ENCODE measurements at places on chromosomes 2 and 18.

DNA sequence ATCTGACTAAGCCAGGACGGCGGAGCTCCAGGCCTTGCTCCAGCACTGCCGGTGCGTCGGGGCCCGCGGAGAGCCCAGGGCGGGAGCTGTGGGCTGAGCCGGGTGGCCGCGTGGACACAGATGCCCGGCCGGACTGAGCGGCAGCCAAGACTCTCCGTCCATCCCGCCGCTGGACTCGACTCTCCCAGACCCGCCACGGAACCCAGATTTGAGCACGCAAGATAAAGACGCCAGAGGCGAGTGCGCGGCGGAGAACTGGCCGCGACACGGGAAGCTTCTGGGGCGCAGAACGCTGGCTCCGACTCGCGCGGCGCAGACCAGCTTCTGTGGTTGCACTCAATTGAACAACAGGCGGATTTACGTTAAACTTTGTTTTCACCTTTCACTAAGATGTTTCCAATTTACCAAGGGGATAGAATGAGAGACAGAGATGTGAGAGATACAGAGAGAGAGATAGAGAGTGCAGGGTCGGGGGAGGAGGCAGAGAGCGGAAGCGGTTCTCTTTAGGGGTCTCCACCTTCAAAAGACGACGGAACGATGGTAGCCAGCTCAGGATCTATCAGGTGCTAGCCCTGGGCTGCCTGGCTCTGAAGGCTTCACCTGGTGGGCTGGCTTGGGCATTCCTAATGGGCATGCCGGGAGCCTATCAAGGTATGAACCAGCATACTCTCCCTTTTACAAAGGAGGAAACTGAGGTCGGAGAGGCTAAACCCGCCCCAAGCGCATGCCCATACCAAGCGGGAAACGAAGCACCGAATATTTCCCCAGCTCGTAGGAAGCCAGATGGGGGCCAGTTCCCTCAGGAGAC, 10.4 kb upstream of the EN1 start:
- DNase-seq: no peak

DNA sequence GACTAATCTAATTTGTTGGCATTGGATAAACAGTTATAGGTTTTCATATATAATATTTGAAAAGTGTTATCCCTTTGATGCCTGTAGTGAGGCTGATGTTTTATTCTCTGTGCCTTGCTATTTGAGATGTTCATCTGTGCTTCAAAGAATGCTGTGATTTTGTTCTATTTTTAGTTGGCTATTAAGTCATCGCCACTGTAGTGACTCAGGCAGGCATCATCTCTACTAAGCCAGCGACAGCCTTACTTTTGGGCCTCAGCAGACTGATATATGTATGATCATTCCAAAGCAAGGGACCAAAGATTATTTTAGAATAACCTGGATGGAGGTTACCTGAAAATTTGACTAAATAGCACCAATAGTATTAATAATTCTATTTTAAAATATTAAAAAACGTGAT, 1674.5 kb upstream of the NXPH2 start:
- no peak for DNase-seq

- DNase-seq: no peak
Observed at GRCh38 chr2:188851311-188851710, 122.9 kb upstream of the COL3A1 start.

GRCh38 chr18:25164848-25165811, 186.8 kb downstream of the ZNF521 start:
- DNase-seq: no peak

DNA sequence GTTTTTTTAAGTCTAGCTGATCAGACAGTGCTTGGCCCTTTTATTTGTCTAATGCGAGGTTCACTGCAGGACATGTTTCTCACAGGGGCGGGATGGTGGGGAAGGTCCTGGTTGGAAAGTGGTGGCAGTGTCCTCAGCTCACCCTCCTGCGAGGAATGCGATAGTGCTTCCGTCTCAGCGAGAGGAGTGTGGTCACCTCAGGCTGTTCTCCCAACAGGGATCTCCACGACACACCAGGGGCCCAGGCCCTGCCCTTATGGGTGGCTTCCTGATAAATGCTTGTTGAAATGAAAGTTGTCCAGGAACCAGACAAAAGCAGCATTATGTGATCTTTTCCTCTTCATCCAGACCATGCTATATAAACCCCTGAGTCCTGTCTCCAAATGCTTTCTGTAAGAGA, 70.1 kb downstream of the BOLA3 start:
- no peak for DNase-seq

DNA sequence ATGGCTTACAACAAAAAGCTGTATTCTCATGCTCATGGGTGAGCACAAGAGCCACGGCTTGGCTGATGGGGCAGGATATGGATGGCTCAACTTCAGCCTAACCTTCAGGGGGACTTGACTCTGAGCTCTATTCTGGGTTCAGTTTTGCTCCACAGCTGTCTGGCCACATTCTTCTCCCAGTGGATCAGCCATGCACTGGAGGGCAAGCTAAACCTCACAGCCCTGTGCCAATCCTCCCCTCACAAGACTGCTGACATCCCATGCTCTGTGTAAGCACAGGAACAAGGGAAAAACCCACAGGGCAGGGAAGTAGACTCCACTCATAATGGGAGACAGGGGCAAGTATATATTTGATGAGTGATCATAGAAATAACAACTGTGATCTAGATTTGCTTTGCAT, 35.6 kb downstream of the COPS8 start:
- DNase-seq: no peak

- DNase-seq: no peak
Observed at GRCh38 chr2:172783165-172783898, 47.7 kb downstream of the RAPGEF4 start.

GRCh38 chr2:28423856-28424605, 31.4 kb downstream of the FOSL2 start:
- DNase-seq: no peak

- DNase-seq: no peak
Observed at GRCh38 chr18:35193316-35193715, 47.5 kb upstream of the ZNF397 start.

DNA sequence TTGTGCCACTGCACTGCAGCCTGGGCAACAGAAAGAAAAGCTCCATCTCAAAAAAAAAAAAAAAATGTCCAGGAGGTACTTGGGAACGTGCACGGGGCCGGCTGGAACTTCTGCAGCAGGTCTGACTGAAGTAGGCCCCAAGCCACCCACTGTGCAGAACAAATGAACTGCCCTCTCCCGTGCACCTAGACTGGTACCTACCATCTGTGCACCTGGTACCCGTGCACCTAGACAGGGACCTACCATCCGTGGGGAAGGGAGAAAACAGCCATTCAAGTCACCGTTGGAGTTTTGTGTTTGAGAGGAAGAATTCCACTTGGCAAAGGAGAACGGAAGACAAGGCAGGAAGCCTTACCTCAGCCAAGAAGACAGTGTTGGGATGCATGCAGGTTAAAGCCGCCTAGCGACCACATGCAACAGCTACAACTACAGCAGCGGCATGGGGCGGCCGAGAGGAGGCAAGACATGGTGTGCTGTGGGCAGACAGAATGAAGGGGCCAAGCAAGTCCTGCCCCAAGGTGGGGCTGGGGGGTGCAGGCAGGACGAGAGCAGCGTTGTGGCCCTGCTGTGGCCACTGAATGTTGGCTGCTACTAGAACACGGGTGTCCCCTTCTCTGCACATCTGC, 16.1 kb downstream of the ST3GAL5 start:
- DNase-seq: no peak

DNA sequence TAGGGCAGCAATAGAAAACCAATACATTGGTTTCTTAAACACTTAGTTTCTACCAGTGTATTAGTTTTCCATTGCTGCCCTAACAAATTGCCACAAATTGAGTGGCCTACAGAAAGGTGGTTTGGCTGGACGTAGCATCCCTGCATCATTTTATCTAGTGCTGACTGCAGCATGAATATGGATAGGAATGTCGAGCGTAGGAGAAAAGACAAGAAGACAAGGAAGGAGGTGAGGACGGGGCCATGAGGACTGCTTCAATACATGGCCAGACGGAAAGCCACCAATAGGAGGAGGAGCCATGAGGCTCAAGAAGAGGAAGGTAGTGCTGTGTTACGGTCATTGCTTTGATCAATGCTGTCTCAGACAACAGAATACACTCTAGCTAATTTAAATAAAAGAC, 154.5 kb upstream of the NDUFV2 start:
- DNase-seq: no peak

- no peak for DNase-seq
Observed at GRCh38 chr2:160906878-160907277, 253.3 kb upstream of the TANK start.

- DNase-seq: no peak
Observed at GRCh38 chr2:221574231-221574570, 2.1 kb upstream of the EPHA4 start.

DNA sequence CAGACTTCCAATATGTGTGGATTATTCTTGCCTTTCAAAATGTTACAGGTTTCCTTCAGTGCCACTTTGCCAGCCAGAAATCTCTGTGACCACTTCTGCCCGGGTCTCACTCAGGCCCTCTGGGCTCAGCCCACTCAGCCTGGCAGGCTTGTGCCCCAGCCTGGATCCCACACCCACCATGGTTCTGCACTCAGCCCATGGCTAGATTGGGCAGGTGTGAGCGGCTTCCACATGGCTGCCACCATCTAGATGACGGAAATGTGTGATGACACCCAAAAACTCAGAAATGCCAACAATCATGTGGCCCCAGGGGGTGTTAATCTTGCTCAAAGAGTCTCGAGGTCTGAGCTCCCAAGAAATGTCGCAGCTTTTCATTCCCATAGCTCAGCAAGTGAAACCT, 1097.5 kb upstream of the SLC39A10 start:
- no peak for DNase-seq

GRCh38 chr2:109257653-109258052, 128.6 kb downstream of the SH3RF3 start:
- no peak for DNase-seq

DNA sequence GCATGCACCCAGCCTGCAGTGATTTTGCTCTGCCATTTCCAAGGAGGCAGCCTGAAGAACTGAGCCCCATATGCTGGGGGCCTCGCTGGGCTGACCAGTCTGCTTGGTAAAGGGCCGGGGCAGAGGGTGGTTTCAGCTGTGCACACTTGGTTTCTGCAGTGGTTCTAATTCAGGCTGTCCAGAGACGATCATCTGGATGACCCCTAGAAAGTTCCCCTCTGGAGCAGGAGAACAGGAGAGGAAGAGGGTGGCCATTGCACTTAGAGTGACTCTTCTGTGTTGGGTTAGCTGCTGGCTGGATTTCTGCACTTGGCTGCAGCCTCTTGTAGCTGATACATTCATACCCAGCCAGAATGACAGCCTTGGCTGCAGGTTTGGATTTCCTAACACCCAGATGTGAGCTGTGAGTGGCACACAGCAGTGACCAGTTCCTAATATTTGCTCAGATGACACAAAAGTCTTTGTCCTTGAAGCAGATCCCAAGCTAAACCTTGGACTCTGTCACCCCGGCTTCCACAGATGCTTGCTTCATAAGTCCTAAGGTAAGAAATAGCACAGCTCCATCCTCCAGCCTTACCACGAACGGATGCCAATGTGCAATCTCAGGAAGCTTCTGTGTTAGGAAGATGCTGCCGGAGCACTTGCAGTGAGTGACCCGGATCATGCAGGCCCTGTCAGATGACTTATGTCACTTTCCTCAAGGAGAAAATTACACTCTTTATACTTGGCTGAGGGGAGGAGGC, 105.6 kb downstream of the HNRNPLL start:
- DNase-seq: no peak

GRCh38 chr18:66972681-66973080, 368.8 kb upstream of the CDH19 start:
- no peak for DNase-seq

DNA sequence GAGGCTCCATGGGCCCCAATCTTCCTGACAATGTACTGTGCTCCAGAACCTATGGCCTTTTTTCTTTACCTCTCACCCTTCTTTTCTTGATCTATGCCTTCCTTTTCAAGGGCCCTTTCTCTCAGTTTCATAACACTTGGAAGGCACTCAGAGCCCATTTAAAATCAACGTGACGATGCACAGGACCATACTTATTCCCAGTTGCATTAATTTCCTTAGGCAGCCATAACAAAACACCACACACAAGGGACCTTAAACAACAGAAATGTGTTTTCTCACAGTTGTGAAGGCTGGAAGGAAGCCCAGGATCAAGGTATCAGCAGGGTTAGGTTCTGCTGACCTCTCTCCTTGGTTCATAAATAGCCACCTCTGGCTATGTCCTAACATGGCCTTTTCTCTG, 414.0 kb upstream of the TNP1 start:
- no peak for DNase-seq

DNA sequence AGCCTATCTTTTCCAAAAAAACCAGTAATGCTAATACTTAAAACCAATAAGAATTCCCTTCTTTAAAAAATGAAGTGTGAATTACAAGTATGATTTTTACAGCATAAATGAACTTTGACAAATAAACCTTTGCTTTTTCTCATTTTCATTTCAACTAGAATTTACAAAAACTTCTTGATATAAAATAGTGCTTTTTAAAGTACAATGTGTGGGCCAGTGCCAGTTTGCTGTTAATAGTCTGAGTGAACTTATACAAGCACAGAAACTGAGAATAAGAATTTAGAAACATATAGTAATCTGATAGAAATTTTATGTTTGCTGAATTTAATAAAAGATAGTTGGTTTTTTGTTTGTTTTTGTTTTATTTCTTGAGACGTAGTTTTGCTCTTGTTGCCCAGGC, 43.7 kb upstream of the CHRNA1 start:
- no peak for DNase-seq

DNA sequence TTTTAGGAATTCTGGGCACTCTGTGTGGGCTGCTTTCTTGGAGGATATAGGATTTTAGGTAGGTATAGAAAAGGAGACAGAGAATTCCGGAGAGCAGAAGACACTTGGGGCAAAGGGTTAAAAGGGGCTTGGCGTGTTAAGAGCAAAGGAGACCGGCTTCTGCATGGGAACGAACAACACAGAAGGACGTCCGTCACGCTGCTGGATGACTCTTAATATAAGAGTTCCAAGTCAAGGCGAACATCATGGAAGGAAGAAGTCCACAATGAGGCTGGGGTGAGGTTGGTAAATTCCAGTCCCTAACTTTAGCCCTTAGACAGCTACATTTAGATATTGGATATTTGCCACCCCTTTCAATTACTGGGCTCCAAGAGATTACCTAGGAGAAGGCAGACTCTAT, 15.9 kb upstream of the SLC20A1 start:
- no peak for DNase-seq

- no peak for DNase-seq
Observed at GRCh38 chr2:240224676-240225075, 84.2 kb upstream of the OTOS start.

DNA sequence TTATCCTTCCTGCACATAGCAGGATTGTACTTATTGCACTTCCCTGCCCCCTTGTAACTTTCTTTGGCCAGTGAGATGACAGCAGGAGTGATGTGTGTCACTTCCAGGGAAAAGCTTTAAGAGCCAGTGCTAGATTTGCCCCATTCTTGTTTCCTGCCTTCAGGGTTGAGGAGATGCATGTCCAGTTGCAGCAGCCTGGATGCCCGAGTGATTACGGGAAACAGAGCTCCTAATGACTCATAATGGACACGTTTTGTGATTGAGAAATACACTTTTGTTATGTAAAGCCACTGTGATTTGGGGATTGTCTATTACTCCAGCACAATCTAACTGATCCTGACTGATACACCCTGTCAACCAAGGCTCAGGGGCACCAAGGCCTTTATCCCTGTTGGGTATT, 5.0 kb upstream of the TET3 start:
- DNase-seq: no peak

- DNase-seq: no peak
Observed at GRCh38 chr2:147223553-147224060, 621.2 kb upstream of the ACVR2A start.

- DNase-seq: no peak
Observed at GRCh38 chr2:31333046-31333445, 81.5 kb downstream of the XDH start.

GRCh38 chr18:49899657-49900330, 86.5 kb upstream of the ACAA2 start:
- DNase-seq: no peak

- DNase-seq: no peak
Observed at GRCh38 chr2:128552141-128552805, 233.6 kb upstream of the HS6ST1 start.

Data from activated CD8-positive, alpha-beta memory T cell treated with anti-CD3 and anti-CD28 coated beads for 4 hours (primary cell).